Cerebellum (tissue), 4 donors: ENCODE measurements at places on chromosomes 6 and 20.

- peak; percentile 77 for DNase-seq
These were observed 374.3 kb downstream of the LMBRD1 start for GRCh38 chr6:69422475-69422874.

DNA sequence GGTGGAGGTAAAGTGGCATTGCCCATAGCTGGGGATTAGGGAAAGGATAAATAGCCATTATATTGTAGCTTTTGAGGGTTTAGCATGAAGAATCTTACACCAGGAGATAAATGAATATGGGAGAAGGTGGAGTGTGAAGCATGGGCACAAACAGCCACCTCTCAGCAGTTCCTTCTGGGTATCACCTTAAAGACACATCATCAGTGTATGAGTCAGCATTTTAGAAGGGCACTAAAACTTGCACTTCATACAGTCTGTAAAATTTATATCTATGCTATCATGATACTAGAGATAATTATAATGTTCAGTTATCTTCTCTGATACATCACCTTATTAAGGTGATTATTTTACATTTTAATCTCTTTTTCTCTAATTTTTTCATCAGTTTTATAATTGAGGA lies 25.3 kb downstream of the SLC35A1 start:
- no peak for DNase-seq

DNA sequence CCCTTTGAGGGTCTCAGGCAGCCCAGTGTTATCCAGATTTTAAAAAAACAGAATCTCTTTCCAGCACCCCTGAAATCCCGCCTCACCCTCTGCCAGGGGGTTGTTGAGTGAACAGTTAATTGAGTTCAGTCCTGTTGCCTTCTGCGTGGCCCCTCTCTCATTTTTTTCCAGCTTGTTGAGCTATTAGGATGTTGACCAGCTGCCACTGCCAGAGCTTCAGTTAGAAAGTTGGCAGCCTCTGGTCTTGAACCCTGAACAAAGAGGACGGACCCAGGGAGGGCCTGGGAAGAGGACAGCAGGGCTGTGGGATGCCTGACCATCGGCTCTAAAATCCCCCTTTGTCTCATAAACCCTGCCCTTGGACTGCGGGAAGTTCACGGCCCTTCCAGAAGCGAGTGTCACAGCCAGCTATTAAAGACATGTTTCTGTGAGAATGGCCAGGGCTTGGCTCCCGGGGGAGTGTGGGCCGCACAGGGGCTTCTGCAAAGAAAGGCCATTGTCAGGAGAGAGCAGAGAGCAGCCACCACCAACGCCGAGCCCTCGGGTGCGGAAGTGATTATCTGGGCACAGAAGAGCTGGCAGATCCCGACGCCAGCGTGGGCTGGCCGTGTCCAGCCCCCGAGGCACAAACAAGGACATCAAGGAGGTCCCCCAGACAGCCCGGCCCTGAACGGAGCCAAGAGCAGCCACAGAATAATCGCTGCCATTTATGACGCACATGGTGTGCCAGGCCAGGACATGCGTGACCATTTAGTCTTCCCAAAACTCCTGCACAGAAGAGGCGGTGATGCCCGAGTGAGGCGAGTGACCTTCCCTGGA lies 189.0 kb downstream of the ANKRD60 start:
- DNase-seq = no peak

DNA sequence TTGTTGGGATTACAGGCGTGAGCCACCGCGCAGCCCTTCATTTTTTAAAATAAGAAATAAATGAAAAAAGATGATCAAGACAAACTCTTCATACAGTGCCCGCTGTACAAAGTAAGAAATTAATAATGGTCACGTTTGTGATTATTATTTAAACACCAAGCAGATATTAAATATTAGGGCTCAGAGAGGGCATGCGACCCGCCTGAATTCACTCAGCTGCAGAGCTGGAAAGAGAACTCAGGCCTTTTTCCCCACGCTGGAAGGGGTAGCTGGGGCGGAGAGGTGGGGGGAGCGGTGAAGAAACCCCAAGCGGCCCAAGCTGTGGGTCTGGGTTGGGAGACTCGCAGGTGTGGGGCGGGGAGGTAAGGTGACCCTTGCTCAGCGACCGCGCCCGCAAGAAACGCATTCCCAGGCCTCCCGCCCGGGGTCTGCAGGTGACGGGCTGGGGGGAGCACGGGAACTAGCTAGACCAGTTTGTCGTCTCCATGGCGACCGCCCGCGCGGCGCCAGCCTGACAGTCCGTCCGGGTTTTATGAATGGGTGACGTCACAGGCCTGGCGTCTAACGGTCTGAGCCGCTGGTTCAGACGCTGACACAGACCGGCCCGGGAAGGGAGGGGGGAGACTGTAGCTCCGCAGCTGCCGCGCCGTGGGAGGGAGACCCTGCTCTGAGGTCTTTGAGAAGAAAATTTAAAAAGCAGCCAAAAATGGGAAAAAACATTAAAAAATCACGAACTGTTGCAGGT lies 1.1 kb upstream of the ID1 start:
- peak; percentile 87 for DNase-seq
